OCI-LY7 (cell line): ENCODE measurements at places on chromosomes 2 and 18. TPM values are rescaled to one million over a fixed set of nuclear protein-coding genes. Genes with fewer than 3 reads are reported as not detected.

ACVR1C gene
- not detected in 2 replicates for total RNA-seq

FSHR gene
- not detected in 2 replicates for total RNA-seq

C1GALT1C1L gene
- total RNA-seq, result not detected in 2 replicates

DSG2 gene
- not detected in 2 replicates for total RNA-seq

ZBTB14 gene
- total RNA-seq, result 33.9 and 37.8 TPM in 2 replicates

KCTD1 gene
- total RNA-seq, result 10.1 and 12.1 TPM in 2 replicates

CPS1 gene
- total RNA-seq, result 0.20 and 0.27 TPM in 2 replicates

PLCD4 gene
- total RNA-seq, result 0.48 TPM in 1 of 2 replicates, not detected in the other

SP140L gene
- 17.0 and 19.3 TPM in 2 replicates for total RNA-seq

NCK2 gene
- total RNA-seq, result 33.5 and 34.2 TPM in 2 replicates

TNFRSF11A gene
- not detected in 2 replicates for total RNA-seq

PLGLB2 gene
- total RNA-seq, result 1.9 and 2.0 TPM in 2 replicates

THADA gene
- 30.1 and 32.3 TPM in 2 replicates for total RNA-seq

SERPINB5 gene
- total RNA-seq, result not detected in 2 replicates

MAP3K19 gene
- total RNA-seq, result not detected in 2 replicates

ACTG2 gene
- not detected in 2 replicates for total RNA-seq

EVX2 gene
- not detected in 2 replicates for total RNA-seq

TUBB8B gene
- not detected in 2 replicates for total RNA-seq

KCNG2 gene
- not detected in 2 replicates for total RNA-seq

FTCDNL1 gene
- total RNA-seq, result 0.40 and 1.6 TPM in 2 replicates

CPO gene
- not detected in 2 replicates for total RNA-seq

PIGN gene
- 21.6 and 23.7 TPM in 2 replicates for total RNA-seq

ADCYAP1 gene
- not detected in 2 replicates for total RNA-seq

RGPD4 gene
- total RNA-seq, result not detected in 2 replicates

CHAC2 gene
- 13.7 and 13.9 TPM in 2 replicates for total RNA-seq

KYNU gene
- 0.27 TPM in 1 of 2 replicates, not detected in the other for total RNA-seq

SLC38A11 gene
- total RNA-seq, result not detected in 2 replicates

NPPC gene
- total RNA-seq, result not detected in 2 replicates

EFEMP1 gene
- 0.61 TPM in 1 of 2 replicates, not detected in the other for total RNA-seq

ARID5A gene
- 5.7 and 6.0 TPM in 2 replicates for total RNA-seq

UGT1A10 gene
- not detected in 2 replicates for total RNA-seq

ZCCHC2 gene
- 16.8 and 16.9 TPM in 2 replicates for total RNA-seq

TLX2 gene
- not detected in 2 replicates for total RNA-seq

SNORC gene
- 0.59 and 1.4 TPM in 2 replicates for total RNA-seq

SLC9A4 gene
- 0.10 and 0.22 TPM in 2 replicates for total RNA-seq

UGT1A8 gene
- total RNA-seq, result not detected in 2 replicates

SERPINB13 gene
- not detected in 2 replicates for total RNA-seq

MC4R gene
- not detected in 2 replicates for total RNA-seq

OSR1 gene
- not detected in 2 replicates for total RNA-seq

ZNF2 gene
- 3.4 and 3.7 TPM in 2 replicates for total RNA-seq

IRS1 gene
- 23.5 and 23.6 TPM in 2 replicates for total RNA-seq

GCG gene
- total RNA-seq, result not detected in 2 replicates

ALPP gene
- total RNA-seq, result not detected in 2 replicates

ITPRIPL1 gene
- 7.1 and 8.1 TPM in 2 replicates for total RNA-seq
